ENCODE measurements at places on chromosomes 6 and 20. TPM values are rescaled to one million over a fixed set of nuclear protein-coding genes. Genes with fewer than 3 reads are reported as not detected.

DNA sequence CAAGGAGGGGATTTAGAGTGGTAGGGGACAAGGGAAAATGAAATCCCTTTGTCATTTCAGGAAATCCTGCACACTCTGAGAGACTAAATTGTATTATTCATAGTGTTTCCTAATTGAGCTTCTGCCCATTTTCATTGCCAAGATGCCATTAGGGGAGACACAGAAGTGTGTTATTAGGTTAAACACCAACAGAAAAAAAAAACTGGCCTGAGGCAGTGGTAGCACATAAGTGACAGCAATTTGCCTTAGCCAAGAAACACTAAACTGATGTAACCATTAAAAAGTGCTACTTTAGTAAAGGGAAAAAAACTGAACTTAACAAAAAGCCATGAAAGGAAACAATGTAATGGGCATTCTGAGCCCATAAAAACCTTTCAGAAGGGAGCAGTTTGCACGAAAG lies 270.5 kb upstream of the PLN start:
- DNase-seq = no peak

- DNase-seq = no peak
These were observed 23.2 kb downstream of the ID4 start for GRCh38 chr6:19860235-19860877.

DNA sequence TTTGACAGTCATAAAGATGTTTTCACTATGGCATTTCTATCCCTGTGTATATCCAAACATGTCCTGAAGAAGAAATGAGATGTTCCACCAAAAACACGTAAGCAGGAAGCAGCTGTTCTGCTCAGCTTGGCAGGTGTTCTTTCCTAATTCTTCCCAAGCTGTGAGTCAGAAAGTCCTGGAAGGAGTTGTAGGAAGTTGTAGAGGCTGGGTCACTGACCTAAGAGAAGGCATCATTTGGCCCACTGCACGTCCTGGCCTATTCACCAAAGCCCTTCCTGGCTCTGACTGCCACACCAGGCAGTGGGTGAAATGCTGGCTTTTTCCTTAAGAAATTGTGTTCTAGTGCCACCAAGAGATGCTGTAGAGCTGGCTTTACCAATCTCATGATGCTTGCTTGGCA lies 40.3 kb downstream of the STX11 start:
- DNase-seq = no peak

- no peak for DNase-seq
These were observed 6.1 kb downstream of the FBXO5 start for GRCh38 chr6:152976749-152977148.

DNA sequence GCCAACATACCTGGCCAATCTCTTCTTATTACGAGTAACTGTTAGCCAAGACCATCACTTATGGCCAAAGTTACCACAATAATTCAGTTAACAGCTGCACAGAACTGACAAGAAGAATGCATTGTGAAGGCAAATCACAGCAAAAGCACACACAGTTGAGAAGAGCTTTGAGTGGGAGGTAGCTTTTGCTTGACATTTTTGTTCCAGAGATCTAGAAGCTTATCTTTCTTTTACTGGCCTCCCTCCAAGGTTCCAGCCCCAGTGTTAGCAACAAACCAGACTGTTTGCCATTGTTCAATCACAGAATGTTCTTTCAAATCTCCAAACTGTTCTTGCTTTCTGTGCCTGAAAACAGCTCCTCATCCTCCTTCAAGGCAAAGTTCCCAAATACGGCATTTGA lies 35.9 kb upstream of the IRAK1BP1 start:
- DNase-seq = no peak

The OR12D3 gene
- not detected for total RNA-seq

Data from naive thymus-derived CD4-positive, alpha-beta T cell (primary cell).